ENCODE measurements at places on chromosomes 3 and 15.

DNA sequence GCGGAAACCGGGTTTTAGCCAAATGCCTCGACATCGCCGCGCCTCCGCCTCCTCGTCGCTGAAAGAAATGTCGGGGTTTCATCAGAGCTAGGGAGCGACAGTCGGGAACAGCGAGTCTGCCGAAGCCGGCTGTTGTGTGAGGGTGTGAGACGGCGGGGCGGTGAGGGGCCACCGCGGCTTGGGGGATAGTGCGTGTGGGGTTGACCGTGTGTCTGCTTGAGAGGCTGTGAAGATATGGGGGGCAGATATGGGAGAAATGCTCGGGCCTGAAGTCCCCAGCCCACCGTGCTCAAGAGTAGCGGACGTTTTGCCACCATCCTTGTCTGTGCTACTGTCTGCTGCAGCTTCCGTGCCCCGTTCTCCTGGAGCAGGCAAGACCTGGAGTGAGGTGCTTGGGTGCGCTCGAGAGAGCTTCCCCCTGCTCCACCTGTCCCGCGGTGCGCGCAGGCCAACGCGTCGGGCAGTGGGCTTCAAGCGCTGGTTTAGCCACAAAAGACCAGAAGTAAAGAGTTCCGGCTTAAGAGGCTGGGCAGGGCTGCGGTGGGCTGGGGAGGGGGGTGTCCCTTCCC is 716 bp upstream of the ISLR2 start:
- DNase-seq = no peak

GRCh38 chr15:42264795-42265194 is 8.2 kb upstream of the GANC start:
- no peak for DNase-seq

- DNase-seq = no peak
Observed at GRCh38 chr3:56894881-56895431, 93.2 kb upstream of the ARHGEF3 start.

DNA sequence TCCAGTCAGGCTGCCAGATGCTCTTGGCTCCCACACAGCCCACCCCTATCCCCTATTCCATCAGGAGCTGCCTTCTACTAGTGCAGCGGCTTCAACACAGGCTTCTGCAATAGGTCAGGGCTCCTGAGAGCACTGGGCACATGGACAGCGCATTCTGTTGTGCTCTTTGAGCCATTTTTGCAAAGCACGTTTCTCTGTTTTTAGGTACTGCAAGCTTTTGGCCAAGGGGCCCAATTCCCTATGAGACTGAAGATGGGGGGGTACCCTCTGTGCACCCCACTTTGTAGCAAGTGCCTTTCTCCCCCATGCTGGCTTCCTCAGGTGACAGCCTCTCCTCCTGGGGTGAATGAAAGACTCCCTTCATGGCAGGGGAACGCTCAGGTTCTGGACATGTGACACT is 31.2 kb downstream of the CHDH start:
- DNase-seq = no peak

DNA sequence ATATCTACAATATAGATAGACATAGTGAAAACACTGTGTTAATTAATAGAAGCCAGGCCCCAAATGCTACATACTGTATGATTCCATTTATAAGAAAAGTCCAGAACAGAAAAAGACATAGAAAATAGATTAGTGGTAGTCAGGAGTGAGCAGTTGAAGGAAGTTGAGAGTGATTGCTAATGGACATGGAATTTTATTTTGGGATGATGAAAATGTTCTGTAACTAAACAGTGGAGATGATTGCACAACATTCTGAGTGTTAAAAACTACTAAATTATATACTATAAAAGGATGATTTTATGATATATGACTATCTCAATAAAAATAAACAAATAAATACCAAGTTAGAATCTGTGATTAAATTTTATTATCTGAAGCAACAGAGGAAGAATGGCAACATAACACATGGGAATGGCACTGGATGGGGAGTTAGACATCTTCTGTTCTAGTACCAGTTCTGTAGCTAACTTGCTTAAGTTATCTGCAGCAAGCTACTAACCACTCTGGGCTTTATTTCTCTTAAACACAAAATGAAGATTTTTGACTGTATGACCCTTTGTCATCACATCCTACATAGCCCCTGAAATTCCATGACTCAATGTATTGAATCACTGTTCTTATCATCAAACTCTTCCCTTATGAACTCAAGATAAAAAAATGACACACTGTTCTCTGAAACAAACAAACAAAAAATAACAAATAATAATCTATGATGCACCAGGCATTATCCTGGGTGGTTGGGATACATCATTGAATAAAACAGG is 612.7 kb downstream of the TBL1XR1 start:
- no peak for DNase-seq

DNA sequence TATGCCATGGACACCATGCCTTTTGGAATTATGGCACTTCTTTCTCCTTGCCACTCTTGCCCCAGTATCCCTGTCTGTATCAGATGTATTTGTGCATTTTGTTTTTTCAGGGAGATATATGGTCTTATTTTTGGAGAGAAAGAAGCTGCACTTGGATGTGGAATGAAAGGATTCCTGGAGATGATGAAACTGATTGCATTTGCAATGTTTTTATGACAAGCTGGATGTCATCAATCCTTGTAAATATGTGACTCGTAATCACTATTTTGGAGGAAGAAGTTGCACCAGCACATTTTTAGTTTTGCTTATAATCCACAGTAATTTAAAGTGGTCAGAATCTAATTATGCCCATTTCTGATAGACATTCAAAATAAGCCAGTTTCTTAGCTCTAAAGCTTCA is 165.0 kb downstream of the NR1D2 start:
- no peak for DNase-seq

- DNase-seq = no peak
Observed at GRCh38 chr3:64397573-64397972, 172.3 kb upstream of the PRICKLE2 start.

GRCh38 chr15:28025413-28025812 is 73.7 kb downstream of the OCA2 start:
- DNase-seq = no peak

- no peak for DNase-seq
Observed at GRCh38 chr15:83854950-83855707, 201.2 kb downstream of the ADAMTSL3 start.

DNA sequence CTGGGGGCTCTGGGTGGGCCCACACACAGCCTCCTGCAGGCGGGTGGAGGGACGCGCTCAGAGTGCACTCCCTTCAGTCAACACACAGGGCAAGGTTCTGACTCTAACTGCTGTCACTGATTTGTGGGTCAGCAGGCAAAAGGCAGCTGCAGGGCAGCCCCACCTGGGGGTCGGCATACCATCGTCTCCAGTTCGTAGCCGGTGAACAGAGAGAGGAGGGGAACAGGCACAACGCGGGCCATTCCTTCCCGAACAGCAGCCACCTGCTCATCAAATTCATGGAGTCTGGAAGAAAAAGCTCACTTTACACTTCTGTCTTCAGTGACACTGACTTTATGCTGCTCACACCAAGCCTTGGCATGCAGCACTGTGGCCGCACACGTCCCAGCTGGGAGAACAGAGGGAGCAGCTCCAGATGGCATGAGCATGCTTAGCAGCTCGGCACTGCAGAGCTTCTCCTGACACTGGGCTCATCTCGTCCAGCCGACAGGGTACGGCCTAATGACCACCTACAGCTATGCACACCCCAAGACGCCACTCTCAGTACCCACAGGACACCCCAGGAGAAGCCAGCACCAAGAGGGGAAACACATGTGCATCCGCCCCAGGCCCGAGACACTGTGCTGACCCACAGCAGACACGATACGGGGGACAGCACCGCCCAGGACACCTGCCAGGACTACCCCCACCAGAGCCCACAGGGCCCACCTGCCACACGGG is 14.4 kb upstream of the OCA2 start:
- no peak for DNase-seq

GRCh38 chr15:77335298-77335697 is 84.6 kb downstream of the PEAK1 start:
- no peak for DNase-seq

DNA sequence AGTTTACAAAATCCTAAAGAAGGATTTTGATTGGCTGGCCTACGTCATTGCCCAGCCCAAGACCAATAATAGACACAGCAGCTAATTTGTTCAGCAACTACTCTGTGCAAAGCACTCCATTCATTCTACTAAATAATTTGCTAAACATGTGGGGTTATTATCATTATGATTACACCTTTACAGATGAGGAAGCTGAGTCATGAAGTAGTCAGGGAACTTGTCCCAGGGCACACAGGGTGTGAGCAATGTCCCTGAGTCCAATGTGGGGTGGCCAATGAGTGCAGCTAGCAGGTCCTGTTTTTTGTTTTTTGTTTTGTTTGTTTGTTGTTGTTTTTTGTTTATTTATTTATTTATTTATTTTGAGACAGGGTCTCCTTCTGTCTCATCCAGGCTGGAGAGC is 183.6 kb downstream of the ABHD5 start:
- DNase-seq = no peak

DNA sequence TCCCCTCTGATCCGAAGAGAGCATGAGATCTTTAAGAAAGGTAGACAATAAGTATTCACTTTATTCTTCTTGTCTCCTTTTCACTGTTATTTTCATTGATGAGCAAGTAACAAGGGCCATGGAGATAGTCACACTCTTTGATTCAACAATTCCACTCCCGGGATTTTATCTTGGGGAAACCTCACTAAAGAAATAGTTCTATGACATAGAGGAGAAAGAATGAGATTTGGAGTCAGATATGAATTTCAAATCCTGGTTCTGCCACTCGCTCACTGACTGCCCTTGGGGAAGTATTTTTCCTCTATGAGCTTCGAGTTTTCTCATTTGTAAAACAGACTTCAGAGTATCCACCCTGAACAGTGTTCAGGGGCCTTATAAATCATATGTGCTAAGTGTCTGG is 514.6 kb downstream of the NLGN1 start:
- DNase-seq = no peak

- no peak for DNase-seq
Observed at GRCh38 chr3:162602619-162603018, 1106.0 kb downstream of the OTOL1 start.

DNA sequence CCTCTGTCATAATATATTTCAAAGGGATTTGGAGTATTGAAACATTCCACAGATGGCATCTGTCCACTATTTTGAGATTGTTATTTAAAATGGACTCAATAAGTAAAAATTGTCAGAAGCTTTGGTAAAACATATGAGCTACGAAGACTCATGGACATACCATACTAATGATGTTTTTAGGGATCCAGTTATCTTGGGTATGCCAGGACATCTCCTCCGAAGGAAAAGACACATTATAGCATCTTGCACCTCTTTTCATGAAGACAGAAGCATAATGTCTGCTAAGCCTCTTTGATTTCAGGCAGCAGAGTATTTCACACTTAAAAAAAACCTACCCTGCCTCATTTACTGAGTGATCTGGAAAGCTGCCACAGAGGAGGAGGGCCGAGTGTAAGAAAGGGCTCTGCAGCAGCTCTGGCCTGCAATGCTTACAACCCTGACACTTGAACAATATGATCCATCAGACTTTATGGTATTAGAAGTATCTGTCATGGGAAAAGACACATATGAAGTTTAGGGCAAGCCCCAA is 284.8 kb downstream of the TUSC7 start:
- DNase-seq = no peak

DNA sequence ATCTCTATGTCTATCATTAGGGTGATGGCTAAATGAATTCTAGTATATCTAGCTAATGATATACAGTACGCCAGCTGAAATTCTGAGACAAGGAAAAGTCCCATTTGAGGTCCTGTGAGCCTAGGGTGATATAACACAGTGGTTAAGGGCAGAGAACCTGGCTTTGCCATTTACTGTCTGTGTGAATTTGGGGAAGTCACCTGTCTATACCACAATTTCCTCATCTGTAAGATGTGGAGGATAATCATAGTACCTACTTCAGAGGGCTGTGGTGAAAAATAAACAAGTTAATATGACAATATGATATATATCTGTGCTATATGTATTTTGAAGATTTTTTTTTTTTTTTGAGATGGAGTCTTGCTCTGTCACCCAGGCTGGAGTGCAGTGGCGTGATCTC is 9.8 kb upstream of the ANKDD1A start:
- DNase-seq = no peak

GRCh38 chr3:48621461-48621869 is at the start of gene TMEM89:
Gene TMEM89, minus strand, starts transcription at chr3:48621769. Its CDS starts 13 bp downstream, at chr3:48621756.
- DNase-seq = no peak

- no peak for DNase-seq
Observed at GRCh38 chr15:91884606-91885005, 31.1 kb downstream of the SLCO3A1 start.

GRCh38 chr15:29031502-29032228 is 145.9 kb downstream of the APBA2 start:
- no peak for DNase-seq

DNA sequence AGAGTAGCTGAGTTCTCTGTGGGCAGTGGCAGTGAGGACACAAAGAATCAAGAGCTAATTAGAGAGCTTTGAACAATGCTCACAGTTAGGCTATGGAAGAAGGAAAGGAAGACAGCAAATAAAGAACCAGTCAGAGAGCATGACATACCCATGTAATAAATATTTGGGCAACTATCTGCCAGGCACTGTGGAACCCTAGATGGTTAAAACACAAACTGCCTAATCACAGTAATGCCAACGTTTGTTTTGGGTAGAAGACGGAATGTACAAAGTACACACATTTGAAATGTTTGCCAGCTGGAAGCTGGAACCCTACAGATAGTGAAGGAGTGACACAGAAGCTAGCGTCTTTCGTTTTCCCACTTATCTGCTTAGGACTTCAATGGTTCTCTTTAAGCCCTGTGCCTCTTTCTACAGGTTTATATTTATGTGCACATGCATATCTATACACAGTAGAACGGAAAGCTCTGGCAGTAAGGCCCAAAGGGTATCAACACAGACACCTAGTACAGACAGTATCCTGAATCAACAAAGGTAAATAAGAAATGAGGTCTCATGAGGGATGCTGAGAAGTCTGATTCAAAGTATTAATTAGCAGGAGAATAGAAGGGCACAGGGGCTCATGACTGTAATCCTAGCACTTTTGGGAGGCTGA is 44.6 kb downstream of the ANKRD28 start:
- no peak for DNase-seq

DNA sequence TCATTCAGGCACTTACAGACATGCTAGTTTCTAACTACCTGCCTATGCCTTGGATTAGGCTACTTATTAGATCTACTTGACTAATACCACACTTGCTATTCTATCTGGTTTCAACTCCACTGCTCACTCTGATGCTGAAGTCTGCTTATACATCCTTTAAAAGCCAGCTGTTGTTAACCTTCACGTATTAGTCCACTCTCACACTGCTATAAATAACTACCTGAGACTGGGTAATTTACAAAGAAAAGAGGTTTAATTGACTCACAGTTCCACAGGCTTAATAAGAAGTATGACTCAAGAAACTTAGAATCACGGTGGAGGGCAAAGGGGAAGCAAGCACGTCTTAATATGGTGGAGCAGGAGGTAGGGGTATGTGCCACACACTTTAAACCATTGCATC is 47.7 kb upstream of the ANKRD28 start:
- DNase-seq = no peak
